ENCODE measurements at places on chromosomes 1 and 21.

- no peak for DNase-seq
Observed at GRCh38 chr1:181119093-181119989, 30.8 kb downstream of the IER5 start.

GRCh38 chr21:29645666-29646553, 293.9 kb downstream of the GRIK1 start:
- DNase-seq: no peak

DNA sequence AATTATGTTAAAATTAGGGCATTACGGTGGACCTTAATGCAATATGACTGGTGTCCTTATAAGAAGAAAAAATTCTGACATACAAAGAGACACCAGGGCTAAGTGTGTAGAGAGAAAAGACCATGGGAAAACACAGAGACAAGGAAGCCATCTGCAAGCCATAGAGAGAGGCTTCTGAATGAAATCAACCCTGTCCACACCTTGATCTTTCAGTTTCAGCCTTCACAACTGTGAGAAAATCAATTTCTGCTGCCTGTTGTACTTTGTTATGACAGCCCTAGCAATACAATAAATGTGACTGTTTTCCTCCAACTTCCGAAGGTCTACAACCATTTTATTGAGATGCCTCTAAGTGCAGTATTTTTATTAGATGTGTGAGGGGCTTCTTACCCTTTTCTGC, 1407.2 kb downstream of the MRPL39 start:
- no peak for DNase-seq

DNA sequence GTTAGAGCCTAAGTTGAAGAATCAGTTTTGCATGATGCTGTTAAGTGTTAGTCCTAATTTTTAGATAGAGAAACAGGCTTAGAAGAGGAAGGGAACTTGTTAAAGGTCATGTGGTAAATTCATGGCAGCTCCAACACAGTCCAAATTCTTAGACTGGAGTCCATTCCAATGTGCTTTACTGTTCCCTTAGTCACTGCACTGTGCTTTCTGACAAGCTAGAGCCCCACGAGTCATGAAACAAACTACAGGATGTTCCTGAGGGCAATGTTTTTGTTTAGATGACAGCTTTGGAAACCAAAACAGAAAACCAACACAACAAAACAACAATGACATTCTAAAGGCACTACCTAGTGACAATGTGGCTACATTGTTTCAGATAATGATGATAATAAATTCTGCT, 23.1 kb upstream of the RGS4 start:
- no peak for DNase-seq

DNA sequence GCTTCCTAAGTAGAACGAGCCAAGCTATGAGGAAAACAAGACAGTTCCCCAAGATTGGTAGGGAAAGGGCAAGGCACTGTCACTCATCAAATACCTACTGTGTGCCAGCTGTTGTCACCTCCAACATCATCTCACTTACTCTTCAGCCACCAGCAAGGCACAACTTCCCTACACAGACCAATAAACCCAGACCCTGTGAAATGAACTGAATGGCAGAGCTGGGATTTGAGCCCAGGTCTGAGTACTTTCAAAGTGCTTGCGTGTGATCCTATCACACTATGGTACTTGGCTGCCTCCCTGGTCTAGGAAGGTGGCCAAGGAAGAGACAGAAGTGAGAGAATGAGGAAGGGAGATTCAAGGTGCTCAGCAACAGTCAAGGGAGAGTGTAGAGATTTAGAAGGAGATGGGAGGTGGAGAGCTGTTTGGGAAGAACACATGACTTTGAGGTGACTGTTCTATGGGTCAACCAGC, 16.7 kb upstream of the TRIM63 start:
- no peak for DNase-seq

DNA sequence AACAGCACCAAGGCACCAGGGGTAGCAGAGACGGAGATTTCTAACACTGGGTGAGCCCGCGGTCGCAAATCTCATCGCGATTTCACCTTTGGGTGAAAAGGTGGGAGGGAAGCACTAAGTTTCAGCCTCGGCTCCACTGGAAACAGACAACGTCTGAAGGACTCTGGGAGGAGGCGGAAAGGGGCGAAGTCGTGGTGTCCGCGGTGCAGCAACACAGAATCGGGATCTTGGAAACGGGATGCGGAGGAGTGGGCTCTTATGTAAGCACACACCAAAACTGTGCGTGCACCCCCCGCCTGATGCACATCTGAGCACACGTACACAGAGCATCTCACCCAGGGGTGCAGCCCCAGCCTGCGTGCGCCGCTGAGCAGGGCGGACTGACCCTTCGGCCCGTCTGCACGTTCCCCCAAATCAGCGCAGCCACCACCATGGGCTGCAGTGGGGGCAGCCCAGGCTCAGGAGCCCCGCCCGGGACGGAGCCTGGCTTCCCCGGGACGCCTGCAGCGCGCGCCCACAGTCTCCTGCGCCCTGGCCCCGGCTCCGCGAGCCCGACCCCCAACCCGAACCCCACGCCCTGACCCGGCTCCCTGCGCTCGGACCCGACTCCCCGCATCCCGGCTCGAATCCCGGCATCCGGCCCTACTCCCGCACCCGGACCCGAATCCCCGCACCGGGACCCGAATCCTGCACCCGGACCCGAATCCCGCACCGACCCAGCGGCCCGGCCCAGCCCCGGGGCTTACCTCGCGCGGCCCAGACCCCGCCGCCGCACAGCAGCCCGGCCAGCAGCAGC, 670 bp downstream of the CLSTN1 start:
- DNase-seq: peak; percentile 18

DNA sequence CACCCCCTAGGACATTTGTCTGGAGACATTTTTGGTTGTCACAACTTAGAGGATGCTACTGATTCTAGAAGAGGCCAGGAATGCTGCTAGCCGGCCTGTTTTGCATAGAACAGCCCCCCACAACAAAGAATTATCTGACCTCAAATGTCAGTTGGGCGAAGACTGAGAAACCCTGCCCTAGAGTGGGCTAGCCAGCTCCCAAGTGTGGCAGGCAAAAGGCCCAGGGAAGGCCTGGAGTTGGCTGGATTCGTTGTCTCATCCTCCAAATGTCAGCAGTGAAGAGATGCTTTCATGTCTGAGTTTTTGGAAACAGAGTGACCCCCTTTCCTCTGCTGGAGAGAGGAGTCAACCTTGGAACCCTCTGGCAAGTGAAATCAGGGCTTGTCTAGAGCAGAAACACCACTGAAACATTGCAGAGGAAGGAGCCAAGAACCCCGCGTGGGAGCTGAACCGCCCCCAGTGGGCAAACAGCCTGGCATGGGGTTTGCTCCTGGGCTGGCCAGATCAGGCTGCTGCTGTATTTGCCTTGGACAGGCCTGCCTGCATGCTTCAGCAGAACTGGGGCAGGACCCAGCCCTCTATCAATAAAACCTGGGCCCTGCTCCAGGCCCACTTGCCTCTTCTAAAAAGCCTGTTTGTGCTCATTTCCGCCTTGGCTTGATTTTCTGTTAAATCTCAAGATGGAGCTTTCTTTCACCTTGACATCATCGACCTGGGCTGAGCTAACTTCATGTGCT, 32.9 kb downstream of the RASSF5 start:
- no peak for DNase-seq

- no peak for DNase-seq
Observed at GRCh38 chr1:218397752-218398339, 52.7 kb downstream of the TGFB2 start.

DNA sequence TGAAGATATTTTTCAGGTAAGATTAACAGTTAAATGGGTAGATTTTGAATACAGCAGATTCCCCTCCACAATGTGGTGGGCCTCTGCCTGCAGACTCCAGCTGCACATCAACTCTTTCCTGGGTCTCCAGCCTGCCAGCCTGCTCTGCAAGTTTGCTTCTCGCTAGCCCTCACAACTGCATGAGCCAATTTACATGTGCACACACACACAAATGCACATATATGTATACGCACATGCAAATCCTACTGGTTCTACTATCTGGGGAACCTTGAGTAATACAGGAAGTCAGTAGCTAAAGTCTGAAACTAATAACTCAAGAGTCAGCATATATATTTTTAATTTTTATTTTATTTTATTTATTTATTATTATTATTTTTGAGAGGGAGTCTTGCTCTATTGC, 34.8 kb upstream of the QSOX1 start:
- no peak for DNase-seq

- peak; percentile 58 for DNase-seq
Observed at GRCh38 chr1:92990828-92991227, 29.6 kb upstream of the DIPK1A start.

DNA sequence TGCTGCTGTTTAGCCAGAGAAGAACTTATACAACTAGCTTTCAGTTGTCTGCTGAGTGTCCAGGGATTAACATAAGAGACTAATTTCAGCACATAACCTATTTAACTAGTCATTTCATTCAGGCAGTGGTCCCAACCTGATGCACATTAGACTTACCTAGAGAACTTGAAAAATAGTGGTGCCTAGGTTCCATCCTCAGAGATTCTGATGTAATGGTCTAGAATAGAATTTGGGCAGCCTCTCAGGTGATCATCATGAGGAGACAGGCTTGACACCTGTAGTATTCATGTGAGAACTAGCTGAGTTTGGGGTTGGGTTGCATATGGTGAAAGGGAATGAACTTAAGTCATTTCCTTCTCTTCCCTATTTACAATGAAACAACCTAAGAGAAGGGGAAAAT, 24.8 kb downstream of the CNST start:
- no peak for DNase-seq

GRCh38 chr1:26900815-26901511, 696 bp upstream of the GPATCH3 start:
- DNase-seq: no peak

GRCh38 chr1:224707843-224708725, 92.0 kb downstream of the CNIH3 start:
- no peak for DNase-seq

DNA sequence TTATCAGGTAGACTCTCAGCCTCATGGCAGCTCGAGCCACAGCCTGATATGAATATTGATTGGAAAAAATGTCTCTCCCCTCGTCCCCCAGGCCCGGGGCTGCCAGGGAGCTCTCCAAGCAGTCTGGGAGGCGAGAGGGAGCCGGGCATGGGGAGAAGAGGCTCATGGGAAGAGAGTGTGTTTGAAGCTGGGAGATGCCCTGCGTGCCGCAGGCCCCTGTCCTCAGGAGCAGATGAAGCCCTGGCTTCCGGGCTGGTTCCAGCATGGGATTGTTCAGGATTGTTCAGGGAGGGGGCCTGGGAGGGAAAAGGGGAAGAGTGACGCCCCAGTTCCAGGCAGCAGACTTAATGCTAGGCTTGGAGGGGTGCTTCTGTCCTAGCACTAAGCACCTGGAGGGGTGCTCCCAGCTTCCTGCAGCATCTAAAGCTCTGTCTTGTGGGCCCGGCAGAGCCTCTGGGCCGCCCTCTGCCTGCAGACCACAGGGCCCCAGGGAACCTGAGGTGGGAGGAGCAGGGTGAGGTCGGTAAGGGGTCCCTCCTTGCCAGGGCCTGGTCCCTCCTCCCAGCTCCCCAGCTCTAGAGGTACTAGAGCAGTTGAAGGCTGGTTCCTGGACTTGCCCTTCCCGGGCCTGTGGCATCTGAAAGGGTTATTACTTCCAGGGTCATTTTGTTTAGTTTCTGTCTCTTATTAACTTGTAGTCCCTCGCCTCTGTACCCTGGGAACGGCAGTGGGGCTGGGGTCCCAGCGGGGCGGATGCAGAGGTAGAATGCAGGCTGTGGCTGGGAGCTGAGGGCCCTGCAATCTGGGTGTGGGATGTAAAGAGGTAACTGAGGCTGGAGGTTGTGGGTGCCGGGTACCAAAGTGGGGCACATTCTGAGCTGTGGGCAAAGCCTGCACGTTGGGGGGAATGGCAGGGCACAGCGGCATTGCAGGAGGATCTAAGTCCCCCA, 334.8 kb upstream of the VAMP3 start:
- DNase-seq: no peak

GRCh38 chr1:53478502-53478818, 19.3 kb downstream of the DMRTB1 start:
- no peak for DNase-seq

Data from central memory CD4-positive, alpha-beta T cell (primary cell).